Fibroblast of mammary gland (primary cell): ENCODE measurements at places on chromosomes 1 and 21.

DNA sequence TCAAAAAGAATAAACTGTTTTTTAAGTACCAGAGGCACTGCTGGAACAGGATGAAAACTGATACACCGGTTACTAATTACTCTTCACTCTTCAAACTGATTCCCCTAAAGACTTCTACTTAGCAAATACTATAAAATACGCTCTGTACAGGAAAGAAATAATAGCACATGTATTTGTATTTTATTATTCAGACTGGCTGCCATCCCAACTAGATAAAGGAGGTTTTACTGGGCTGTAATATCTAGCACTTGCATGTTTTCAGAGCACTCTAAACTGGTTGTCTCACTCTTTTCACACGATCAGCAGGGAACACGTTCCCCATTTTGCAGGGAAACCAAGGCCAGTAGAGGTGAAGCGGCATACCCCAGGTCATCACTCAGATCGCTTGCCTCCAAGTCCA, 9.2 kb downstream of the SMIM12 start:
- DNase-seq = no peak

DNA sequence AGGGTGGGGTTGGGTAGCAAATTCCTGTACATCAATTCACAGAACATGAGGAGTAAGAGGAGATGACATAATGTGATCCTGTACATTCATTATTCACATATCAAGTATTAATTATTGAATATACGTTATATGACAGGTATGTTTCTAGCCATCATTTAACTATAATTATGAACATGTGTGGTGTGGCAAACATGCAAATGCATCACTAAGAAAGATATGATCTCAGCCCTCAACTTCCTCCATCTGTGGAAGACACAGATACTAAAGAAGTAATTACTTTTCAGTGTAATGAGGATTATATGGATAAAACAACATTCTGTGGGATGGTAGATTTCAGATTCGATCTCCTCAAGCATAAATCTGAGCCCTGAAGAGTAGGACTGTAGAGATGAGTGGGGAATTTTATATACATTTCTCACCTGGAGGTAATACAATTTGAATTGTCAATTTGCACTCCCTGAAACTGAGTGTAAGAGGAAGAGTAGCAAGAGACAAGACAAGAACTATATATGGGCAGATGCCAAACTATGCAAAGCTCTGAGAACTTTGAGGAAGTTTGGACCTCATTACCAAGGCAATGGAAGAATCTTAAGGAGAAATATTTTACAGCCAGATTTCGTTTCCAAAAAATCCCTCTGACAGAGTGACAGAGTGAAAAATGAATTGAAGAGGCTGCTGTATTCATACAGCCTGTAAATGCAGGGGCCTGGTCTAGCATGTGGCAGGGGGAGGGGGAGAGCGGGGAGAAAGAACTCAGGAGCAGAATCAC, 275.5 kb downstream of the TPR start:
- no peak for DNase-seq

- DNase-seq = no peak
Measured at GRCh38 chr1:150142083-150142482, 7.6 kb upstream of the PLEKHO1 start.

DNA sequence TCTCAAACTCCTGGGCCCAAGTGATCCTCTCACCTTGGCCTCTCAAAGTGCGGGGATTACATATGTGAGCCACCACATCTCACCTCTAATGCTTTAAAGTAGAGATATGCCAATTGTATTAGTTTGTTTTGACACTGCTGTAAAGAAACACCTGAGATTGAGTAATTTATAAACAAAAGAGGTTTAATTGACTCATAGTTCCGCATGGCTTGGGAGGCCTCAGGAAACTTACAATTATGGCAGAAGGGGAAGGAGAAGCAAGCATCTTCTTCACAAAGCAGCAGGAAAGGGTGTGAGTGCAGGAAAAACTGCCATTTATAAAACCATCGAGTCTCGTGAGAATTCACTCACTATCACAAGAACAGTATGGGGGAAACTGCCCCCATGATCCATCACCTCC, 3.5 kb upstream of the MYCL start:
- DNase-seq = no peak

GRCh38 chr1:39076127-39076798, 50.1 kb downstream of the NDUFS5 start:
- DNase-seq = peak; percentile 83

DNA sequence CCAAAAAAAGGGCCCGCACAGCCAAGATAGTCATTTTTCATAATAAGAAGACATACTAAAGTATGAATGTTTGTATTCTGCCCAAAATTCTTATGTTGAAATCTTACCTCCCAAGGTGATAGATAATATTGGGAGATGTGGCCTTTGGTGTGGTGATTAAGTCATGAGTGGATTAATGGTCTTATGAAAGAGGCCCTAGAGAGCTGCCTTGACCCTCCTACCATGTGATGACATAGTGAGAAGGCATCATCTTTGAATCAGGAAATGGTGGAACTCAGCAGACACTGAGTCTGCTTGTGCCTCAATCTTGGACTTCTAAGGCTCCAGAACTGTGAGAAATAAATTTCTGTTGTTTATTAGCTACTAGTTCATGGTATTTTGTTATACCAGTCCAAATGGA, 11.8 kb upstream of the RNPC3 start:
- peak; percentile 62 for DNase-seq

GRCh38 chr21:43211760-43212115, 42.9 kb downstream of the CRYAA start:
- DNase-seq = no peak

GRCh38 chr1:62590255-62590969, 6.9 kb upstream of the ANGPTL3 start:
- no peak for DNase-seq

DNA sequence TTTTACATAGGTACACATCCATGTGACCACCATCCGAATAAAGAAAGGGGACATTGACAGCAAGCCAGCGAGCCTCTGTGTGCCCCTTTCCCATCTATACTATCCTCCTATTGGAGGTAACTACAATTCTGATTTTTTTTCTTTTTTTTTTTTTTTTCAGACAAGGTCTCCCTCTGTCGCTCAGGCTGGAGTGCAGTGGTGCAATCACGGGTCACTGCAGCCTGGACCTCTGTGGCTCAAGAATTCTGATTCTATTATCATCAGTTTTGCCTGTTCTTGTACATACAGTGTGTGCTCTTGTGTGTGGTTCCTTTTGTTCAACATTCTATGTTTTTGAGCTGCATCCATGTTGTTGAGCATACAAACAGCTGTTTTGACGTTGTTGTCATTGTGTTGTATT, 56.0 kb upstream of the SRSF10 start:
- DNase-seq = no peak

DNA sequence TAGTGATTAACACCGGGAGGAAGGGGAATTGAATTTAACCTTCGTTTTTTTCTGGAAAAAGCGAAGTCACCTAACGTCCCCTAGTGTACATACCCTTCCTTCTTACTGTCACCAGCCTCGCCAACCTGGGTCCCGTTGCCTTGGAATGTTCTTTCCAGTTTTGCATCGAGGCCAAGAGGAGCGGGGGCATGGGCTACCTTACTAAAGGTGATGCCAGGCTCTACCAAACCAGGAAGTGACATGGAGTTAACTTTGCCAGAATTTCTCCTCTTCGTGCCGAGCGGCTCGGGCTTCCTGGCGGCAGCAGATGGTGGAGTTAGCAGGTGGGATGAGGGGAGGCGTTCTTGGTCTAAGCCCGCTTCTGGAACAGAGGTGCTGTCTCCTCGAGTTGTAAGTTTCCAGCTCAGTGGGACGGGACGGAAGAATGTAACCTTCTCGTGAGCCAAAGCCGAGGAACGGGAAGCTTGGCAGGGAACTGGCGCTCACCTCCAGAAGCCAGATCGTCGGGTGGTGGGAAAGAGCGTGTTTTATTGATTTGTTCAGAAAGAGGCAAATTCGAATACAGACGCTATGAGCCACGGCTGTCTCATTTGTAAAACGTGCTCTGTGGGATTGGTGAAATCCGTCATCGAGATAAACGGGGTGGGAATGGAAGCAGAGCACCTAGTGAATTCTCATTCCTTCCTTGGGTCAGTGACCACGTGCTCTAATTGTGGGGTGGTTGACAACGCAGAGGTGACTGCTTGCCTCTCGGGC, 486 bp downstream of the NIPAL3 start:
- DNase-seq = no peak

DNA sequence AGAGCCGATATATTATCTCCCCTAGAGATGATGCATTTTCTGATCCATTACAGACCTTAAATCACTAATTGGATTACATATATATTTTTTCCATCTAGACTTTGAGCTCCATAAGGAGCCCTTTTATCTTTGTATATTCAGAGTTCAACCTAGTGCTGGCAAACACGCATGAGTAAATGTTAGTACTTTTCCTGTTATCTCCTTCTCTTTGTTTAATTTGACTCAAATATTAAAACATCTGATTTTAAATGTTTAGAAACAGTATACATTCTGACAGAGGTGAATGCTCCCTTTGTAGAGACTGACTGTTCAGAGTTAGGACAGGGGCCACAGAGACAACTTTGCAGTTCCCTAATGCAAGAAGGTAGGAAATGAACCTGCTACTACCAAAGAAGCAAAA, 37.1 kb downstream of the EIF2B3 start:
- DNase-seq = no peak

DNA sequence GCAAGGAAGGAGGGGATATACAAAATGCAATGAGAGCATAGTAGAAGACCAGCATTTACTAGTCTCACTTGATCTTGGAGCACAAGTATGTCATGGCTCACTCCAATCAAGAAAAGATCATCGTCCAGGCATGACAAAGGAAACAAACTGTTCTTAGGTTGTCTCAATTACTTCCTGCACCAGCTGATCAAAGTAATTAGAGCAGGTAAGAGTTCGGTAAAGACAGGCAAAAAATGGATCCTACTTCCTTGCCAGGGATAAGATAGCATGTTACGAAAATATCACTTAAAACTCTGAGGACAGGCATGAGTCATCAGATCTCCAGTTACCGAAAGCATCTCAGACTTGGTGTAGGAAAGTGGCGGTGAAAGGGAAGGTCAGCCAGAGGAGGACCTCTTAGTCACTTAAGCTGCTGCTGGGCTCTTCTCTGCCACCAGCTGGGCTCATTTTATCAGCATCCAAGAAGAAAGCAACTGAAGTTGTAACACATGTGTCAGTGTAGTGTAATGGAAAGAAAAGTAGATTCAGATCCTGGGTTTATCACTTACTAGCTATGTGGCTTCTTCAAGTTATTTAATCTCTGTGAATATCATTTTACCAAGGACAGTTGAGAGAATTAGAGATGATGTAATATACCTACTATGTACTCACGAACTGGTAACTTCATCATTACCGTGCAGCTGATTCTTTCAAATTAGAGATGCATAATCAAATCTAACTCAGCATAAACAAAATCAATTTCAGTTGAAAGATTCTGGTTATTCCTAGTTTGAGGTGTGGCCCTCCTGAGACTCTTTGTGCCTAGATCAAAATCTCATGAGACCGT, 46.8 kb downstream of the XCL1 start:
- DNase-seq = peak; percentile 94

DNA sequence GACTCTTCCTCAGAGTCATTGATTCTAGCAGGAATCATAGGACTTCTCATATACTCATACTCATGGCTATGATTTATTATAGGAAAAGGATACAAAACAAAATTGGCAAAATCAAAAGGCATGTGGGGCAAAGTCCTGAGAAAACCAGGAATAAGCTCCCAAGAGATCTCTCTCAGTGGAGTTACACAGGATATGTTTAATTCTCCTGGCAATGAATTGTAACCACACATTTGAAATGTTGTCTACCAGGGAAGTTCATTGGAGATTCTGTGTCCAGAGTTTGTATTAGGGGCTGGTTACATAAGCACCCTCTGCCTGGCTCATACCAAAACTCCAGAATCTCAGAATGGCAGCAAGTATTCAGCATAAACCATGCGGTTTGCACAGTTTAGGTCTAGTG, 63.9 kb downstream of the ADAMTS1 start:
- DNase-seq = peak; percentile 61

DNA sequence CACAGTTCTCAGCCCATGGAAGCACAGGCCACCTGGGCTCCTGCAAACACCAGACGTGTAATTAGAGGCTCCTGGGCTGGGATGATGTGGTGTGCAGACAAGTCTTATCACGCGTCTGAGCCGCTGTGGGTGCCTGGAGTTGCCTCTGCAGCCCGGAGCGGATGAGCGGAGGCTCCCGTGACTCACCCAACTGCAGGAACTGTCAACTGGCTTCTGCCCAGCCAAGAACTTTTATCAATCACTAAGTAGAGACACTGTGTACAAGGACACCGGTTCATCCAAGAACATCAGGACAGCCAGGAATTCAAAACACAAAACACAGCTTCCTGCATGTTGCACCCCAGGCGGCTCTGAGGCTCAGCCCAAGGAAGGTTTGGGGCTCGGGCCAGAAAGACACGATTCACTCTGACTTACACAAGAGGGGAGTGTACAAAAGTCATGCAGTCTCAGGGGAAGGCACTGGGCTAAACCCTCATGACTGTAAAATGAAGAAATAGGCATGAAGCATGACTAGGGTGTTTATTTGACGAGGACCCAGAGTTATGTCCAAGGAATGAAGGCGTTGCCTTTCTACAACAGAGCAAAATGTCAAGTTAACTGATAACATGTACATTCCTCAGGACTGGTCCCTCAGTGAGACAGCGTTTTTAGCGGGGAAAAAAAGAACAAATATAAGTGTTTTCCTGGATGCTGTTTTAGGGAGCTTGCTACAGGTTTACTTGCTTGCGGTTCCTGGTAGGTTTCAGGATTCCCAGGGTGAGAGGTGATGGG, 21.1 kb downstream of the ERRFI1 start:
- peak; percentile 100 for DNase-seq

- DNase-seq = no peak
Measured at GRCh38 chr1:229344937-229345684, 2.3 kb upstream of the CCSAP start.

- DNase-seq = peak; percentile 96
Measured at GRCh38 chr1:9289711-9290485, 2.8 kb upstream of the SPSB1 start.

DNA sequence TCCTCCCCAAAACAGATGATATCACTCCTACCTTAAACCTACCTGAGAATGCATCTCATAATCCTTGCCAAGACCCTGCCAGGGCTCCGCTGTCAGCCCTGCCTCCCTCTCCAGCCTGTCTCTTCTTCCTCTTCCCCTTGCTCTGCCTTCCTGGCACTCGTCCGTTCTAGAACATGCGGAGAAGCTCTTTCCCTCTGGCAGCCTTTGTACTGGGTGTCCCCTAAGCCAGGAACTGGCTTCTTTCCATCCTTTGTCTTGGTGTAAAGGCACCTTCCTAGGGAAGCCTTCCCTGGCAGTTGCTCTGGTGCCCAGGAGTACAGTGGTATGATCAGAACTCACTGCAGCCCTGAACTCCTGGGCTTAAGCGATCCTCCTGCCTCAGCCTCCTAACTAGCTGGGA, 36.1 kb downstream of the CTNNBIP1 start:
- no peak for DNase-seq

GRCh38 chr21:33949516-33950430, 34.2 kb upstream of the ATP5PO start:
- no peak for DNase-seq

DNA sequence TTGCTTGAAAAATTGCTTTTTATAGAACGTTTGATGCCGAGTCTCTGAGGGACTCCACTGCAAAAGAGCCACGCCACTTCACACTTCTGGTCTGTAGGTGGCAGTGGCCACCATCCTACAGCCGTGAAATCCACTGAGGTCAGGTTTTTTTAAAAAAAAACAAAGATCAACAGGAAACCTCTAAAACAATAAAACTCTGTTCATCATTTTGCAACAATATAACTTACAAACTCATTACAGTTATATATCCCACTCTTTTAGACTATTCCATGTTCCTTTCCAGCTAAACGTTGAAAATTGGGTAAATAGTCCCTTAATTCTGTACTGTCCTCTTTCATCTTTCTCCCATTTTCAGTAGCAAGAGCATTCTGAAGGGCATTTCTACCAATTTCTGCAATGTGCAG, 64.6 kb upstream of the FMN2 start:
- DNase-seq = peak; percentile 62
